SW480 (cell line): ENCODE measurements at places on chromosomes 4 and X.

DNA sequence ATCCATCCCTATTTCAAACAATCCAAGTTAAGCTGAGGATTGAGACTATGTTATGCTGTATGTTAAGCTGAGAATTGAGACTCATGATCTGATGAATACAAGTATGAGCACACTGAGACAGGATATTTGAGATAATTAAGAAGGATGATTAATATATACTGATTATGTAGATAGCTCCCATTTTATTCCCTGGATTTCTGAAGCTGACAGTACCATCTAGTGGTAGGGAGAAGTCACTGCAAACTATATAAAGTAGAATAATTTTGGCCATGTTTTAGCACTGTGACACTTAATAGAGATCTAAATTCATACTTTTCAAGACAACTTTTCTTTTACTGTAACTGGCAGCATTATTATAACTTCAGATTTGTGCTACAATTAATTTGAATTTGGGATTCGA, 63.8 kb upstream of the HPRT1 start:
- peak; percentile 51 for DNase-seq

DNA sequence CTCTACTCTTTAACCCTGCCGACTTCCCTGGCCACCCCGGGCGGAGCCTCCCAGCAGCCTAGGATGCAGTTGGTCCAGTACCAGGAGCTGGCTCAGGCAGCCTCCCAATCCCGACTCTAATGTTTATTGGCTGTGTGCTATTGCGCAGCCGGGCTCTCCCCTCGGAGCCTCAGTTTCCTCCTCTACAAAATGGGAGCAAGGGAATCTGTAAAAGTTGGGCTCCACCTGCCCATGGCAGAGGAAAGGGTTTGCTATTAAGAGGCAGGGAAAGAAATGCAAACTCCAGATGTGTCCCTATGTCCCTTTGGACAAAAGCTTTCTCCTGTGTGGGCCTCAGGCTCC, 140.8 kb upstream of the PJA1 start:
- no peak for DNase-seq

DNA sequence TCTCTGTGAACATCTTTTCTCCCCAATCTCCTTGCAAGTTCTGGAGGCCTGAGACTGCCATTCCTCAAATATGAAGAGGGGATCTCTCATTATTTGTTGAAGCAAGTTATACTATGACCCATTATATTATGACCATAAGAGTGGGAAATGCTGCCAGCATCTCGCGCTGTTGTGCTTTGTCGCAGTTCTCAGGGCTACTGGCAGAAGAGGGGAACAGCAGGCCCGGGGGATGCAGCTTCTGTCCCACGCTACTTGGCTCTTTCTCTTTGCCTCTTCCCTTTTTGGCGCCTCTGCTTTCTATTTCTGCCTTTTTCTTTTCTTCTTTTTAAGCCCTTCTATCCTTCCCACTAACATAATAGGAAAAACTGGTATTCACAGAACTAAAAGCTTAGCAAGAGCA, 64.2 kb downstream of the GEMIN8 start:
- DNase-seq, result no peak

DNA sequence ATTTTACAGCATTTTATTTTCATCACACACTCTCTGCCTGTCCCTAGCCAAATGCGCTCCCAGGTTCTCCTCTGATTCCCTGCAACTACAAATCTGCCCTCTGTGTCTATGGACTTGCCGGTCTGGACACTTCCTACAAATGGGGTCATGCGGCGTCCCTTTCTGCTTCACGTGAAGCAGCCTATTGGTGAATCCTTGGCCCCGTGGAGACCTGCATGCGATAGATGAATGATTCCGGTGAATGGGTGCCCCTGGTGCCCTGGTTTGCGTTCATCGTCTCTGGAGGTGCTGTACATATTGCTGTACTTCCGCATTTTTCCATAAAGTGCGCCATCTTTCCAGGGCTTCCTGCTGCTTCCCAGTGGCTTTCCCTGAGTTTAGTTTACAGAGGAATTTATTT, 27.5 kb upstream of the CLCN4 start:
- no peak for DNase-seq

GRCh38 chr4:15521442-15522039, 51.9 kb downstream of the CC2D2A start:
- DNase-seq, result peak; percentile 27

DNA sequence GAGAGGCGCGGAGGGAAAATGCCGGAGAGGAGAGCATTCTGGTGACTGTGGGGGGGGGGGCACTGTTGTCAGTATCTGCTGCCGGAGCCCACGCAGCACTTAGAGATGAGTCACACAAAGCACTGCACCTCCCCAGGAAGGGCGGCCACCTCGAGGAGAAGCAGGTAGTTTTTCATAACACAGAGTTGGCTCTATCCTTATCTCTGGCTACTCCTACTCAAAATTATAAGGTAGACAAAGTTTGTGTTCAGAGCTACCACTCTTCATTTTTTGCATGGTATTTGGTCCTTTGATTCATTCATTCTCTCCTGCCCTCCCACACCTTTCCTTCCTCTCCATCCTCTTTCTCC, 76.2 kb upstream of the SCOC start:
- DNase-seq, result peak; percentile 68

DNA sequence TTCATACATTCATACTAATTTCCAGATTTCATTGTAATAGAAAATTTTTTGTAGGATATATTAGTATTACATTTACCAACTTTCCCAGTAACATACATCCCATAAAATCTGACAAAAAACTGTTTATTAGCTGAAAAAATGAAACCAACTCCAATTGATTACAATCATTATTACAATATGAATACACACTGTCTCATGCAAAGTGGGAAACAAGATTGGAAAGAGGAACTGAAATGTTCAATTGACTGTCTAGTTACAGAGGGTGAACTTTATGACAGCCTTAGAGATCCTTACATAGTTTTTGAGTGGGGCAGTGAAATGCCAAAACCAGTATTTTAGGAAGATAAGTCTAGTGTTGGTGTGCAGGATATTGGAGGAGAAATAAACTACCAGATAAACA, 2.3 kb upstream of the AMBN start:
- DNase-seq, result no peak

GRCh38 chr4:77151241-77151640, 5.8 kb upstream of the CCNG2 start:
- no peak for DNase-seq

- DNase-seq, result no peak
Observed at GRCh38 chr4:8646296-8647093, 53.9 kb downstream of the CPZ start.

- no peak for DNase-seq
Observed at GRCh38 chrX:42664680-42665079, 113.3 kb downstream of the PPP1R2C start.

DNA sequence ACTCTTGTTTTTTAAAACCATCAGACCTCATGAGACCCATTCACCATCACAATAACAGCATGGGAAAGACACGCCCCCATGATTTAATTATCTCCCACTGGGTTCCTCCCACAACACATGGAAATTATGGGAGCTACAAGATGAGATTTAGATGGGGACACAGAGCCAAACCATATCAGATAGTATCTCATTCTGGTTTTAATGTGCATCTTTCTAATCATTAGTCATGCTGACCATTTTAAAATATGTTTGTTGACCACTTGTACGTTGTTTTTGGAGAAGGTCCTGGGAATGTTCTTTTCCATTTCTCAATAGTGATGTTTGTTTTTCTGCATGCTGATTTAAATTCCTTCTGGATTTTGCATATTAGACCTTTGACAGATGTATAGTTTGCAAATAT, 119.0 kb downstream of the RTL3 start:
- DNase-seq, result no peak

DNA sequence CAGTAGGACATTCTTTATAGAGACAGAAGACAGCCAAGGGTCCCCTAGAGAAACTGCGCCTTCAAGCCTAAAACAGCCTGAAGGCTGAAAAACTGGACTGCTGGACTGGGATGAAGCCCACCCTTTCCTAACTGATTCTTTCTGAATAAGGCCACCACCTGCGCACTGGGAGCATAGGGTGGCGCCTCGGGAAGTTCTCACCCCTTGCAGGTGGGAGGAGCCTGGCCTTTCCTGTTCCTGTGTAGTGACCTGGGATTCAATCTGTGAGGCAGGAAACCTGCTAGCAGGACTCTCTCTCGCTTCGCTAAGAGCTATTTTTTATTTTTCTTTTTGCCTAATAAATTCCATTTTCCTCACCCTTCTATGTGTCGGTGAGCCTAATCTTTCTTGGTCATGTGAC, 61.8 kb upstream of the KLHL13 start:
- DNase-seq, result no peak

DNA sequence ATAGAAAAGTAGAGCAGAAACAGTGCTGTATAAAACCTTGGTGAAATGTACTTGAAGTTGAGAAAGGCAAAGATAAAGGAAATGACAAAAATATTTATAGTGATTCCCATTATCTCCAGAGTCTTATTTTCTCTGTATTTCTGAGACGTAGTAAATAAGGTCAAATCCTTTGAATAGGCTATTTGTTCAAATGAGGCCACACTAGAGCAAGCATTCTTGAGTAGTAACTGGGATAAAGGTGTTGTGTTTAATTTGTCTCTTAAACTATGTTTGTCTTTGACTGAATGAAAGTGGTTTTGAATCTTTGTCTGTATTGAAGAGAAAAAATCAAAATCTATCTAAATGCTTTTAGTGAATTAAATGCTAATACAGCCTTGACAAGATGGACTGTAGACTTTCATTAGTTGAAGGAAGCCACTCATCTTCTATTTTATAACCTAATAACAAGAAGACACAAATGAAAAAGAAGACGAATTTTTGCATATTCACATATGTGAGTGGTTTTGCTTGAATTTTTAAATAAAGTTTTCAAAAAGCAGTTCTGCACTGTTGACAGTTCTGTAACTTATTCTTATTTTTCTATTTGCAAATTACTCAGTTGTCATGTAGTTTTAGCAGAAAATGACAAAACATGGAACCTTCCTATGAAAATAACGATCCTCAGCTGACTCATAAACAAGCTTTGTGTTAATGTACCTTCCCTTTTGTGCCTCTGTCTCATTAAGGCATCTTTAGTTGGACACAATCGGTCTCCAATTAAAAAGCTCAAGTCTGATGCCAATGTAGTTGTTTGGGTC, 94.8 kb upstream of the PCDH18 start:
- DNase-seq, result no peak

DNA sequence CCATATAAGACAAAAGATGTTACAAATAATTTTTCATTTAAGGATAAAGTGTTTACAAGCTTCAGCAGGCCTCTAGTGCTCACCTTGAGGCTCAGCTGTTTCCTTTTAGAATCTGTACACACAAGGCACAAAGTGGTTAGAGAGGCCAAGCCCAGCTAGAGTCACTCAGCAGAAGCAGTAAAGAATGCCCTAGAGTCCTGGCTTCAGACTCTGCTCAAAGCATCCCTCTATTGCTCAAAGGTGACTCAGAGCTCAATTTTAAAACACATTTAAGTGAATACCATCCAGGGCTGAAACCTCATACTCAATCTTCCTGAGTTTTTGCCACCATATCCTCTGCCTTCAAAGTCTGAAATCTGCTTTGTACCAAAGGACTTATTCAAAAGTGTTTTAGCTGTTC, 22.6 kb upstream of the PHF8 start:
- no peak for DNase-seq

- DNase-seq, result no peak
Observed at GRCh38 chr4:15648600-15648999, 6.6 kb downstream of the FBXL5 start.

DNA sequence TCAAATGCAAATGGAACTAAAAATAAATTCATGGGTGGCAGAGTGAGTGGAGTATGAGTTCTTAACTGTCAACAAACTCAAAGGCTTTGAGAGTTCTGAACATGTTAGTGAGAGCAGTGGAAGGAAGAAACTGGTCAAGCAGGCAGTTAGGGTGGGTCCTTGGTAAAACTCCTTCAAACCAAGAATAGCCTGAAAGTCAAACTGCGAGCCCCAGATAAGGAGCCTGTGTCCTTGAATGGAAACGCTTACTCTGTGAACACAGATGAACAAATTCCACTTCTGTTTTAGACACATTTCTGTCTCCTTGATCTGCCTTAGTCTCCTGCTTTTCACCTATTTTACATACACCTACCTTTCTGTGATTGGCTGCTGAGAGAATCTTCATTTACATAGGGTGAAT, 129.4 kb upstream of the PCDH18 start:
- DNase-seq, result no peak

- peak; percentile 44 for DNase-seq
Observed at GRCh38 chrX:48945517-48946348, 11.7 kb downstream of the OTUD5 start.

DNA sequence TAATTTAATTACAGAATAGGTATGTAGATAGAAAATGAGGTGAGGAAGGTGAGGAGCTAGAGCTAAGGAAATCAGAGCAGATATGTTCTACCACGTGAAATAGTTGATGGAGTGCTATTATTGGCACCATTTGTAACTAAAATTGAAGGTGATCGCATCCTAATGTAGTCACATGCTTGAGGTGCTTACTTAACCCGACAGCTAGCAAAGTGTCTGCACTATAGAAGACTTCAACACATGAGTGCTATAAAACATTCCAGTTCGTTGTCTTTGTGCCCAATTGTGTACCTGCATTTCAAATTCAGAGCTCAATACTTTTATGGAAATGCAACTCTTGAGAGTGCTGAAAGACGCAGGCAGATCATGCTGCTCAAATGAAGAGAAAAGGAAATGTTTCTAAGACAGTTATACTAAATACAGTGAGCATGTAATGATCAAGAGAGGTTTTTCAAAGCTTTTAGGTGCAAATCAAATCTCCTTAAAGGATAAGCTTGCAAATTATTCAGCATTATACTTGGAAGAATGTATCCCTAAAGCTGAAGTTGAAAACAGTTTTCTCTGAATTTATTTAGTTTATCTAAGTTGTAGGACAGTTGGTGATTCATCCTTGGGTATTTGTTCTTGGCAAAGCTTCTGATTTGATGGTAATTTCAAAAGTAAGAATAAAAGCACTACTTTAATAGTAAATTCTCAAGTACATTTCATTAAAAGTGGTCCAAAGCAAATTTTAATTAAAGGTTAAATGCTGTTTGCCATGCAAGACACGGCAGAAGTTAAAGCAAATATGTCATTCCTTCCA, 223.9 kb upstream of the EPHA5 start:
- DNase-seq, result no peak

- DNase-seq, result peak; percentile 50
Observed at GRCh38 chrX:38985375-38985774, 184.1 kb downstream of the MID1IP1 start.
